ENCODE measurements at places on chromosomes 4 and X.

DNA sequence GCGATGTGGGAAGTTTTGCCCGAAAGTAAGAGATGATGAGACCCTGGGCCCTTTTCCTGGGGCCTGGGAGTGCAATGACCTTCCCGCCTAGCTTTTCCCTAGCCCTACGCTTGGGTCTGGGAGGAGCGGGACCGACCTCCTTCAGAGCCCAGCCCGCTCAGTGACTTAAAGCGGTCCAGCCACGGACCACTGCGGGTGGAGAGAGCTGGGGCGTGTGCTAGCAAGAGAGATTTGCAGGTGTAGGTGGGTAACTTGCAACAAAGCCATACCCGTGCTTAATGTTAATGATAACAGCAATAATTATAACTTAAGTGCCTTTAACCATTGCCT is 503 bp upstream of the PDE5A start:
- DNase-seq, result no peak

DNA sequence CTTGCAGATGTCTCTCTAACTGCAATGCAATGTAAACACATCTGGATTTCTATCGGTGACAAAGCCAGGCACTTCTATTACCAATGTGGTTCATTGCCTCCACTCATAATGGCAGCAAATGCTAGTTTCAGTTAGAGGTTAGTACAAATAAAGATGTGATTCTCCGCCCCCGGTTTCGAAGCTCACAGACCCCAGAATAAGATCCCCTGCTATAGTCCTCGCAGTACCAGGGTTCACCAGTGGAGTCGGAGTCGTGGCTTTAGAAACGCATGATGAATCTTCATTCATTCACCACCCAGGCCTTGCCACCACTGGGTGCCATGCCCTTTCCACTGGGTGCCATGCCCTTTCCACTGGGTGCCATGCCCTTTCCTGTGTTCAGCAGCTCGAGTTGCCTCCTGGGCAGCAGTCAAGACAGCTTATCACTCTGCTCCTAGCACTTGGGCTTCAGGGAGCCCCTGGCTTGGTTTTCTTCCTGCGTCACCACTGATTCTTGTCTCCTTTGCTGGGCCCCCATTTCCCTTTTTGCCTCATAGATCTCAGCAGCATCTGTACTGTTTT is 3.5 kb upstream of the NAA10 start:
- DNase-seq, result no peak

DNA sequence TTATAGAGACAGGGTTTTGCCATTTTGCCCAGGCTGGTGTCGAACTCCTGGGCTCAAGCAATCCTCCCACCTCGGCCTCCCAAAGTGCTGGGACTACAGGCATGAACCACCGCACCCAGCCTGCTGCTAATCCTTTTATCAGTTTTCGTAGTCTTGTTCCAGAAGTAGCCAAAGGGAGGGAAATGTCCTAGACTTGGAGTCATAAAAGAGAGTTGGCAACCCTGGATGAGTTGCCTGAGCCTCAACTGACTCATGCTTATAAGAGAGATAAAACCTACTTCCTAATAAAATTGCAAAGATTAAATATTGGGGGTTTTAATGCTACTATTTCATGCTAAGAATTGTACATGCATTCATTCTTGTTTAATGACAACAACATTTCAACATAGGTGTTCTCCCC is 44.3 kb downstream of the CD40LG start:
- DNase-seq, result no peak

DNA sequence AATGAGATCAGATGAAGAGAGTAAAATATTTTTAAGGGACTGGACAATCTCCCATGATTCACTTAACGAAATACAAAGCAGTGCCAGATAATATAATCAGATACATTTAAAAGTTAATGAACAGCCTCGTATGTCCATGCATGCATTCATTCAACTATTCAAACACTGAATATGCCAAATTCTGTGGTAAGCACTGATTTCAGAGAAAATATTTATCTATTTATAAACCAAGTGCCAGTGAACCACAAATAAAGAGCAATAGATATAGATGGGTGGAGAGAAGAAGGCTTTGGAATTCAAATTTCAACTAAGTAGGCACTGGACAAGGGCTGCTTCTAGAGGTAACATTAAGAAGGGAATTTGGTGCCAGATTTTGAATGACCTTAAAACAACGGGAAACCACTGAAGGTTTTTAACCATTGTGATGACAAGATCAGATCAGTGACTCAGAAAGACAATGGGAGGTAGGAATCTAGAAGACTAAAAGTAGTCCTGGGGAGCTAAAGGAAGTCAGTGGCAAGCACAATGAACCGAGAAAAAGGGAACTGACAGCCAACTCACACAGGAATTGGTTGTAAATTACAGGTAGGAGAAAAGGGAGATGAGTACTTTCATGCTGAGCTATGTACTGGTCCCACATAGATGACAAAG is 14.2 kb downstream of the ELOVL6 start:
- DNase-seq, result no peak
